DMS79 (cell line): ENCODE measurements at places on chromosomes 11 and 22.

DNA sequence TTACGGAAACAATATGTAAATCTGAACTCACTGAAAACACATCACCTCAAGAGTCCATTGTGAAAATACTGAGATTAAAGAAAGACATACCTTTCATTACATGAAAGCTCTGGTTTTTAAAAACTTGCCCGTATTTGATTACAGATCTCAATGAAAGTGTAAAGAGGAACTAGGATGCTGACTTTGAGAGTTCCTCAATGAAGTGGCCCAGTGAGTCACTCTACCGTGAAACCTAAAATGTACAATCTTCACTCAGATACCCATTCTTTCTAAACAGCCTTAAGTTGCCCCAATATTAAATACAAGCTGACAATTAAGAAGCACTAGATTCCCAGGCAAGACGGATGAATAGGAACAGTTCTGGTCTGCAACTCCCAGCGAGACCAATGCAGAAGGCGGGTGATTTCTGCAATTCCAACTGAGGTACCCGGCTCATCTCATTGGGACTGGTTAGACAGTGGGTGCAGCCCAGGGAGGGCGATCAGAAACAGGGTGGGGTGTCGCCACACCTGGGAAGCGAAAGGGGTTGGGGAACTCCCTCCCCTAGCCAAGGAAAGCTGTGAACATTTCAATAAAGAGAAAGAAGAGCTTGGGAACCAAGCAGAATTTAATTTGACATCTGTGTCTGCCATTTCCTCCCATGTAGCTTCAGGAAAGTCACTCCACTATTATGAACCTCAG lies 33.8 kb upstream of the OR9G4 start:
- DNase-seq = no peak

GRCh38 chr11:62105667-62106191 lies 18.1 kb upstream of the INCENP start:
- no peak for DNase-seq

DNA sequence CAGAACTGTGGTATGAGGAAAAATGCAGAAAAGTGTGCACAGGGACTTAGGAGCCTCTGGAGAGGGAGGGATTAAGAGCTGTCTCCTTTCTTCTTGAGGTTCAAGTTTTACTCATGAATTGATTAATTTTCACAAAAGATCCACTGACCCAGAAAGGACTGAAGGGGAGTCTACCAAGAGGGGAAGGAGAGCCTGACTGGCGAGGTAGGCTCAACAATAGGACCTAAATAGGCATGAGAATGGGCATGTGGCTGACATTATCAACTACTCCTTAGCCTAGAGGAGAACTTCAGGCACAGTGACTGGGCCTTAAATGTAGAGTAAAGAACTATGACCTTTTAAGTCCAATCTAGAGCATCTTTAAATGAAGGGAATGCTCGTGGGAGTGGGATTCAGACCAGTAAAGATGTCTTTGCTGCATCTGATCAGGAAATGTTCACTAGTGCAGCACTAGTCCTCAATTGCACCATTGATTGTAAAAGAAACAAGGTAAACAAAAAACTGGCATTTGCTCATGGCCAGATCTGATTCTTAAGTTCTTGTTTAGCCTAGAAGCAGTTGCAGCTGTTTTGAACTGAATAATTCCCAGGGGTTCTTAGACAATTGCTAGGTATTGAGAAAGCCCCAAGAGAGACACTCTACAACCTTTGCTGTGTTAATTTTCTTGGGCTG lies 135.6 kb downstream of the RAB38 start:
- no peak for DNase-seq

- DNase-seq = peak; percentile 67
These were observed at the start of gene RCOR2 for GRCh38 chr11:63916837-63917691. Gene RCOR2, minus strand, starts transcription at chr11:63917164. Its CDS starts 708 bp downstream, at chr11:63916456.

GRCh38 chr11:87236368-87236767 lies 198.6 kb downstream of the TMEM135 start:
- DNase-seq = no peak

DNA sequence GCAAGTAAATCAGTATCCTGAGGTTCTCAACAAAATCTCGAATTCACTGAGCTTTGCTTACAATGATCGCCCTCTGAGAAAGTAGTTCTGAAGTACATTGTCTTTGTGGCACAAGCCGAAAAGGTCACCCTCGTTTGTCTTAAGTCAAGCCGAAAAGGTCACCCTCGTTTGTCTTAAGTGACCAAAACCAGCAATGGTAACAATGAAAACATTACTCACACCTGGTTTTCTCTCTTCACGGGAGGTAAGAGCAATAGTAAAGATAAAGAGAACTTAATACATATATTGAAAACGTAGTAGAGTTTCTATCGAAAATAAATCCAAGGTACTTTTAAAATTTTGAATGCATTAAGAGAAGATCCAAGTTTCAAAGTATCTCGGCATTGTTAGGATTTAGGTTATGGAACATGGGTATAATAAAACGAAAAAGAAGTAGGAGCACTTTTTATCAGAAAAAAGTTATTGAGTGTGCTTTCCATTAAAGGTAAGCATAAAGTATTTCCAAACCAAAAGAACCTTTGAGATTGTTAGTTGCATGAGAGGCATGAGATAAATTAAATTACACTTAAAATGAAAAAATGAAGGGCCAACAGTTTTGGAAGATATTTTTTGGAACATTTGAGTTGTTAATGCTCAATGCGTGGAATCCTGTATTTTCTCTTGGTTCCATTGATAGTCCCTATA lies 1.2 kb downstream of the BARX2 start:
- no peak for DNase-seq

GRCh38 chr11:38721586-38722315 lies 2123.7 kb upstream of the RAG2 start:
- DNase-seq = no peak

DNA sequence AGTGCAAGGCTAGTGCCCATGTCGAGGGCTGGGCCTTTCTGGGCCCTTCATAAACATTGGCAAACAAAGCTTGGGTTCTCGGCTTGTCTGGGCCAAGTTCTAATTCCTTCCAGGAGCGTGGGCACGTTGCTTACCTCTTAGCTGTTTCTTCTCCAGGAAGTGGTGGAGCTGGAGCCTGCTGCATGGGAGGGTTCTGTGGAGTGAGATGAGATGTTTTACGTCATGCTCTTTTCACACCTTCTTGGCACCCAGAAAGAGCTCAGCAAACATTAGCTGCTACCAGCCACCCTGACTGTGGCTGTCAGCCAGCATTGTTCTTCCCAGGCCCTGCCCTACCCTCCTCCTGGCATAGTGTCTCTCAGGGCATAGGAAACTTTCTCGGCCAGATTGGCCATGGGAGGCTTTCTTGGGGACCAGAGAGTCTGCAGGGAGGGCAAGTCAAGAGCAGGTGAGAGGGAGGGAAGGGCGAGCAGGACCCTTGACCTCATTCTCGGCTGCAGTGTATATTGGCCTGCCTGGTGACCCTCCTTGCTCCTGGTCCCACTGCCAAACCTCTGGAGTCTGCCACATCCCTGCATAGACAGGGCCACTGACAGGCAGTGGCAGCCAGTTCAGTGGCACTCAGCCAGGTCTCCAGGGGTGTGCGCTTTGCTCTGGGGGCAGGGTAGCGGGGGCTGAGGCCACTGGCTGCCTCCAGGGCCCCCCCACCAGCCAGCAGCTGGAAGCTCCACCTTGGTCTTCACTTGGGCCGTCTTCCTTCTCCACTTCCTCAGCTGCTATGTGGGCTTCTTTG lies 98.8 kb downstream of the BCR start:
- DNase-seq = peak; percentile 74

- no peak for DNase-seq
These were observed 1196.3 kb downstream of the BRD1 start for GRCh38 chr22:48631288-48631863.

- no peak for DNase-seq
These were observed 51.3 kb downstream of the FBLN1 start for GRCh38 chr22:45554040-45554406.

DNA sequence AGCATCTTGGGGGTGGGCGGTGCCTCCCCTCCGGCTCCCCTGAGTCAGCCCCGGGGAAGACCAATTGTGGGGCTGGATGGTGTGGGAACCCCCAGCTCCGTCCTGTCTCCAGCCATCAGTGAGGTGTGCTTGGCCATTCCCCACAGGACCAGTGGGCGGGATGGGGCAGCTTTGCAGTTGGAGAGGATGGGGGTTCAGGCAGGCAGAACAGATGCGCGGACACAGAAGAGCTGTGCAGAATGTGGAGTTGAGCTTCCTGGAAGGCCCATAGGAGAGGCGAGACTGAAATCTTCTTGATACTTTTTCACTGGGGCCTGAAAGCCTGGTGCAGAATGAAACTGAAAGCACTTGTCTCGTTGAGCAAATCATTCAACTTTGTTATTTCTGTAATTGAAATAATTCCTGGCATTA lies 23.8 kb downstream of the PARVB start:
- no peak for DNase-seq

GRCh38 chr11:77661670-77662069 lies 24.1 kb upstream of the CLNS1A start:
- DNase-seq = no peak

DNA sequence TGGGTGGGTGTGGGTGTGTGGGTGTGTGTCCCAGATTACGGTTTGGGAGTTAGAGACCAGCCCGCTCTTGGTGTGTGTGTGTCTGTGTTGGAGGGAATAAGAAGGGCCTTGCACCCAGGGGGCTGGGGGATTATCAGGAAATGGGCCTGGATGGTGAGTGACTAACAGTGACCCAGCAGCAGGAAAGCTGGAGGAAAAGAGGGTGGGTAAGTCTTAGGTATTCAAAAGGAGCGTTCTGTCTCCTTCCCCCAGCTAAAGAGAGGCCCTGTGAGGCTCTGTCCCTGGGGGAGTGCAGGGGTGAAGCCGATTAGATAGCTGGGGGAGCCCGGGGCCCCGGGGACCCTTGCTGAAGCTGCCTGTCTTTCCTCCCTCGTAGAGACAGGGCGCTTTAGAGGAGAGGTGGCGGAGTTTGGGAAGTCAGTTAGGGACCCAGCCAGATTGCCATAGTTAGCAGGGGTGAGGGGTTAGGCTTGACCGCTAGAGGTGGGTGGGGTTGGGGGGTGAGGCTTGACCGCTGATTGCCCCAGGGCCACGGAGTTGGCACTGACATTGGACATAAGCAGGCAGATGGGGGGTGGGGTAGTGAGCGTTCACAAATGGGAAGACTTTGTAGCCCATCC lies 1.5 kb downstream of the OAF start:
- no peak for DNase-seq

DNA sequence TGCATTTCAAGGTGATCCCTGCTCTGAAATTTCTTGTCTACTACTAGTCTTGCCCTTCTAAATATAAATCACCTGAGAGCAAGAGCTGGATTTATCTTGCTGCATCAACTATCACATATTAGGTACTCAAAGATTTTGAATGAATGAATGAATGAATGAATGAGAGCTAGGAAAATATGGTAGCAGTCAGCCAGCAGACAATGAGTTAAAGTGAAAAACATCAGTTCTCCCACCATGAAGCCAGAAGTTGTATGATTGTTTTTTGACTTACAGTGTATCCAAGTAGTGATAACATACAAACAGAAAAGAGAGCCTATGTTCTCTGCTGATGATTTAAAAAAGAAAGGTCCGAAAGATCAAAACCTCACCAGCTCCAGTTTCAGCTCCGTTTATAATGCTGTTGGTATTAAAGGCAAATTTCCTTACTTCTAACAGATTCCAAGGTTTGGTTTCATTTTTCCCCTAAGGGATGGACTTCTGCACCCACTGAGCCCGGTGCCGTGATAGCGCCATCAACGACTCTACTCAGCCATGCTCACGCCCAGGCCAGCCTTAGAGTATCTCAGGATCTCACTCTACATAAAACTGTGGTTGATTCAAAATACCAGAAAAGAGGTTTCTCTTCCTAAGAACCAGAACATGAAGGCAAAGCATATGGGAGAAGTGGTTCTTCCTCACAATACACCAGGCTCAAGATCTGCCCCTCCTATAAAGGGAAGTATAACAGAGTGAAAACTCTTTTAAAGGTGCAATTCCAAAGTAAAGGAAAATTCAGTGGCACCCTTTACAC lies 92.0 kb downstream of the SGSM3 start:
- DNase-seq = no peak

DNA sequence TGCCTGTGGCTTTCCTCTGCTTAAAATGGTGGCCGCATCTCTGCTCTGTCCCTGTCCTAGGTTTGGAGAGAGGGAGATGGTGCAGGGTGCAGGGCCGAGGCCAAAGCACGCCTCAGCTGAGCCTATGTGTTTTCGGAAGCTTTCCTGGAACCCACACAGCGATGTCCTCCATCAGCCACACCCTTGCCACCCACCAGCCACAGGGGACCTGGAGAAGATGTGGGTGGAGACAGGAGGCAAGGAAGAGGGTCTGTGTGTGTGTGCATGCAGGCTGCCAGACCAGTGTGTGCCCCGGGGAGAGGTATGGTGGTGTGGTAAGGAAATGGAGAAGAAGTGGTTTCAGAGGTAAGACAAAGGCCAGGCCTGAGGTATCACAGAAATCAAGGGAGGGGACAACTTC lies 155.7 kb downstream of the TBC1D22A start:
- DNase-seq = no peak

DNA sequence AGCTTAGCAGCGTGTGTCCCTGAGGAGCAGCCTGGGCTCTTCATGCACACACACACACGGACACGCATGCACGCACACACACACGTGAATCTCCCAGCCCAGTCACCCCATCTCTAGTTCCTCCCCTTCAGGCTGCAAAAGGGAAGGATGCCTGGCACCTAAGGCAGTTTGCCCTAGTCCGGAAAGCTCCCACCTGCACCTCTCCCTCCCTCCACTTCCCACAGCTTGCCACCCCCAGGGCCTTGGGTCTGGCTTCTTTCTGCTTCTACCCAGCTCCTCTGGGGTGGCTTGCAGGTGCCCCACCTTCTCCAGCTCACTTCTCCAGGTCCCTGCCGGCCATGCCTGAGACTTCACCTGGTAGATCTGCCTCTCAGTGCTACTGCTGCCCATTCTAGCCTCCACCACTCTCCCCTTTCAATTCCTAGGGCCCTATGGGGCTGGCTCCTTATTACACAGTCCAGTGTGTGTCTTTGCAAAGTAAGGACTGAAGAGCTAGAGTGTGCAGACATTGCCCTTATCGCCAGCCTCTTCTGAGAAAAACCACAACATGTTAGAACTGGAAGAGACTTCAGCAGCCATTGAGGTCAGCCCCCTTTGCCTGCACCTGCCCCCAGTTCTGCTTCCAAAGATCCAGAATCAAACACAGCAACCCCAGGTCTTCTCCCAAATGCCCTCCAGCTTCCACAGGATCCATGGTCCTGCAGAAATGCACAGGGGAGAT lies 33.5 kb upstream of the CHST1 start:
- DNase-seq = no peak

GRCh38 chr22:35641494-35642120 lies 6.6 kb upstream of the APOL6 start:
- DNase-seq = no peak

- DNase-seq = no peak
These were observed 63.1 kb downstream of the SOX6 start for GRCh38 chr11:16293204-16293681.

GRCh38 chr11:114683007-114683406 lies 4.7 kb downstream of the NXPE2 start:
- no peak for DNase-seq

- DNase-seq = no peak
These were observed 540 bp downstream of the MS4A14 start for GRCh38 chr11:60396799-60397198.
